ENCODE measurements at places on chromosomes 6 and 20.

DNA sequence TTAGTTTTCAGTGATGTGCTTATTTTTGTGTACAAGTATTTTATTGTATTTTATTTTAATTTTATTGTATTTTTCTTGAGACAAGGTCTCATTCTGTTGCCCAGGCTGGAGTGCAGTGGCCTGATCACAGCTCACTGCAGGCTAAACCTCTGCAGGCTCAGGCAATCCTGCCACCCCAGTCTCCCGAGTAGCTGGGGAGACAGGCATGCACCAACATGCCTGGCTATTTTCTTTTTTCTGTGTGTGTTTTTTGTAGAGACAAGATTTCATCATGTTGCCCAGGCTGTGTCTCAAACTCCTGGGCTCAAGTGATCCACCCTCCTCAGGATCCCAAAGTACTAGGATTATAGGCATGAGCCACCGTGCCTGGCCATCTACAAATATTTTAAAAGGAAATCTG is 146.3 kb downstream of the MANEA start:
- H3K27me3 ChIP-seq: no peaks in the 10 kb centered on the region
- no peaks in the 10 kb centered on the region for H3K4me1 ChIP-seq
- DNase-seq: no peak
- H3K4me3 ChIP-seq: no peak overlapping the region
- no peak overlapping the region for H3K27ac ChIP-seq

DNA sequence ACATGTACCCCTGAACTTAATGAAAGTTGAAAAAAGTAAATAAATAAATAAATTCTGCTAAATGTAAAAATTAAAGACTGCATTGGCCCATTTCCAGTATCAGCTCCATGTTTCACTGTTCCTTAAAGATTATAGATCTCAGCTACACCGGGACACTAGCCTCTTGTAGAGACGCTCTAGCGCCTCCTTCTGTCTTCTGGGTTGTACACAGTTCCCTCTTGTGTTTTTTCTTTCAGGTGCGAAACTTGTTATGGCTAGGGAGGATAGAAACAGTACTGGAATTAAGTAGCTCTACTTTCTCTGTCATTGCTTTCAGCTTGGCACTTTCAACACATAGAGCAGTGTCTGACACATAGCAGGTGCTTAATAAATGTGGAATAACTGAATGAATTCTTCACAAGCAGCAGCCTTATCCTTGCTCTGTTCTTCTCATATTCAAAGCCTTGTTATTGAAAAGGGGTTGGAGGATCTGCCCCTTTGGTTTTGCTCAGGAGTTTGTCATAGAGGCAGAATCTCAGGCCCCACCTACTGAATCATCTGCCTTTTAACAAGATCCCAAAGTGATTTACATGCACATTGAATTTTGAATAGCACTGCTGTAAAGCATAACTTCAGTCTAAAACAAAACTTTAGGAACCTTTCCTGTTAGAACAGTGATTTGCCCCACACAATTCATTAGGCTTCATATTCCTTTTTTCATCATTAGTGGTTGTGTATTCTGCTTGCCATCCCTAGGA is 92.3 kb downstream of the FIG4 start:
- H3K4me3 ChIP-seq: no peak overlapping the region
- H3K36me3 ChIP-seq: peaks cover 37% of the 10 kb centered on the region
- peaks cover 7% of the 10 kb centered on the region for H3K4me1 ChIP-seq
- DNase-seq: no peak
- no peaks in the 10 kb centered on the region for H3K27me3 ChIP-seq

GRCh38 chr6:87574237-87574804 is 15.5 kb downstream of the RARS2 start:
- peaks cover 19% of the 10 kb centered on the region for H3K36me3 ChIP-seq
- no peak for DNase-seq
- H3K4me3 ChIP-seq: peak overlapping the region; percentile 0
- no peak overlapping the region for H3K27ac ChIP-seq
- no peaks in the 10 kb centered on the region for H3K27me3 ChIP-seq
- H3K4me1 ChIP-seq: peaks cover 28% of the 10 kb centered on the region

GRCh38 chr6:87925373-87926060 is 122.1 kb upstream of the SPACA1 start:
- peak overlapping the region; percentile 95 for H3K27ac ChIP-seq
- peak; percentile 72 for DNase-seq
- no peak overlapping the region for H3K4me3 ChIP-seq
- no peaks in the 10 kb centered on the region for H3K27me3 ChIP-seq

- H3K27ac ChIP-seq: no peak overlapping the region
- no peak overlapping the region for H3K4me3 ChIP-seq
- no peaks in the 10 kb centered on the region for H3K36me3 ChIP-seq
- no peak for DNase-seq
- H3K27me3 ChIP-seq: no peaks in the 10 kb centered on the region
- peaks cover 2% of the 10 kb centered on the region for H3K4me1 ChIP-seq
Measured at GRCh38 chr6:13139119-13139518, 189.2 kb downstream of the TBC1D7 start.

DNA sequence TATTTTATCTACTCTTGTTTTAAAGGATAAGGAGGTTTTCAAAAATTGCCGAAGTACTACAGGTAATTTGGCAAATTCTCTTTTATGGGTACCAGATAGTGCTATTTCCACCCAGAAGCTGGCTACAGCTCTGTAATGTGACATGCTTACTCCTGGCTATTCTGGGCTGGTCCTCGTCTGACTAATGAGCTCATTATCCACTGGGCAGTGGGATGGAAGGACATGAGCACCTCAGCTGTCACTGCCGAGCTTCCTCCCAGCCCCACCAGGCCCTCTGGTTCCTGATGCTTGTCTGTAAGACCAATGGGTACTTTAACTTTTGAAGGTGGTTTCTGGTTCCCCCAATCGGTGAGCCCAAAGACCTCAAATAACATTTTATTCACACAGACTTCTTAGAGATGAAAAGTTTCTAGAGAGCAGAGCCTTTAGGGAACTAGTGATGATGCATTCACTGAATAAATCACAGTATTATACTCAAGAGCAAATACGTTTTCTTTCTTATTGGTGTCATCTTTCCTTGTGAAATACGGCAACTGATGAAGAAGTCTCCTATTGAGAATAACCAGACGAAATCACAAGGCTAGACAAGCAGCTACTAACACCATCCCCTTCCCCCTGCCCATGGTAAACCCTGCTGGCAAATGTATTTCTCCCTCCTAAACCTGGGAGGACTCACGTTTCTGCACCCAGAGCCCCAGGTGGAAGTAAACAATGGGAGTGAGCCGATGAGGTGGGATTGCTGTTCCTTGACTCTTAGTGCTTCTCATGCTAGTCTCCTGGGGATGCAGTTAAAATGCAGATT is 80.8 kb downstream of the SLC22A3 start:
- peaks cover 7% of the 10 kb centered on the region for H3K4me1 ChIP-seq
- peaks cover 13% of the 10 kb centered on the region for H3K27me3 ChIP-seq
- no peak overlapping the region for H3K27ac ChIP-seq
- DNase-seq: no peak
- peaks cover 1% of the 10 kb centered on the region for H3K36me3 ChIP-seq

- no peak overlapping the region for H3K4me3 ChIP-seq
- no peak overlapping the region for H3K27ac ChIP-seq
- H3K36me3 ChIP-seq: no peaks in the 10 kb centered on the region
- peaks cover 1% of the 10 kb centered on the region for H3K27me3 ChIP-seq
Measured at GRCh38 chr20:23546435-23547144, 21.7 kb downstream of the CST9L start.

- H3K27ac ChIP-seq: peak within 1 kb of the TSS; percentile 16
- H3K4me3 ChIP-seq: peak within 1 kb of the TSS; percentile 75
- H3K36me3 ChIP-seq: no peaks in the 10 kb centered on the region
Measured at GRCh38 chr20:2800521-2801285, at the start of gene CPXM1. CPXM1 (minus strand) TSS chr20:2800627; CDS start chr20:2800572, 55 bp downstream.

DNA sequence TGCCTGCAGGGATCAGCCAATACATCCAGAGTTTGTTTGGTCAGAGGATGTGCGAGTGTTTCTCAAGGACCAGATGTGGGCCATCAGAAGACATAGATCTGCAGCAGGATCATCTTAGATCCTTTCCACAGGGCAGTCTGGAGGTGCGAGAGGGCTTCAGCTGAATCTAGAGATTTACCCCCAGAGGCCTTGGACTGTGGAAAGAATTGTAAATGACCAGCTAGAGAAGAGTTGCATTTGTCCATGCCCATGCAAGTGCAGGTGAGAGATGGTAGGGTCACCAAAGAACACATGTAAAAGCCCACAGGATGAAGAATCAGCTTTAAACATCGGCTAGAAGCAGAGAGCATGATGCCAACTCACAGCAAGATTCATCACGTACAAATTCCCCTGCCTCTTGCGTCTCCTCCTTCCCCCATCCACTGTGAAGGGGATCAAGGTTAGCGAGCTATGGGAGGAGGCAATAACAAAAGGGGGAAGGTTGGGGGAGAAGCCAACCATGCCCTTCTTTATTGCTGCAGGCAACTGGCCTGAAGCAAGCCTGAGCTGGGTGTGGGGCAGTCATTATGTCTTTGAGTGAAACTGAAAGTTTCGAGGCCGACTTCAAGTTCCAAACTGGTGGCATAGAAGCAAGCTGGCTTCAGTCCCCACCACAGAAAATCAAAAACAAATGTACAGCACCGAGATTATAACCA is 83.5 kb downstream of the SCML4 start:
- no peak for DNase-seq
- no peaks in the 10 kb centered on the region for H3K27me3 ChIP-seq
- H3K4me1 ChIP-seq: peaks cover 31% of the 10 kb centered on the region
- peak overlapping the region; percentile 89 for H3K27ac ChIP-seq
- peaks cover 39% of the 10 kb centered on the region for H3K36me3 ChIP-seq
- peak overlapping the region; percentile 86 for H3K4me3 ChIP-seq

GRCh38 chr6:4950836-4951533 is 52.9 kb downstream of the RPP40 start:
- H3K4me3 ChIP-seq: no peak overlapping the region
- H3K27me3 ChIP-seq: no peaks in the 10 kb centered on the region
- peaks cover 35% of the 10 kb centered on the region for H3K36me3 ChIP-seq
- no peak overlapping the region for H3K27ac ChIP-seq
- DNase-seq: no peak

DNA sequence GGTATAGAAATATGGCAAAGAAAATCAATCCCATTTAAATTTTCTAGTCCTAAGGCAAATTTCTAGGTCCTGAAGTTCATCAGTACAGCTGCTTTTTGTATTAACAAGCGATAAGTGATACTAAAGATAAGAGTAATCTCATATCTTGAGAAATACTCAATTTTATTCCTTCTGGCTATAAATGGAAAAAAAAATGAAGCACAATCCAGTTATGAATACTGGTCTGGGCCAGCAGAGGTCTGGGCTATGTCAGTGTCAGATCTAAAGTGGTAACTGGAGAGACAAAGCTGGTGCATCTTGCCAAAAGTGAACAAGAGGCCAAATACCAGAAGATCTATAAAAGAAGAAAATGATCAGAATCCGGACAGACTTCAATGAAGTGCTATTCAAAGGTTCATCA is 126.4 kb downstream of the FUT9 start:
- no peaks in the 10 kb centered on the region for H3K4me1 ChIP-seq
- no peaks in the 10 kb centered on the region for H3K36me3 ChIP-seq
- no peak overlapping the region for H3K27ac ChIP-seq
- no peak for DNase-seq
- no peak overlapping the region for H3K4me3 ChIP-seq

DNA sequence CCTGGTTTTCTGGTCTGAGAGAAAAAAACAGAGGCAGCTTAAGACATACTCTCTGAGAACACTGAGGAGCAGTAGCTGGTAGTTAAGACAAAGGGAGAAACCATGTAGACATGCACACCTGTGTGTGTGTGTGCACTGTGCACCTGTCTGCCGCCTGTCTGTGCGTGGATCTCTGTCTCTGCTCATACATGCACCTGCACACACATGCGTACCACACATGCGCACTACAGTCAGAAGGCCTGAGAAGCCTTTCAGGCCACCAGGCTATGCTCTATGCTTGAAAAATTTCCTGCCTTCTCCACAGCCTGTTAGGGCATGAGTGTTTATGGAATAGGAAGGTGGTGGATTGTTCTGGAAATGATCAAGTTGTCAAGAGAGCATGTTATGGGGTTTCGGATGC is 103.5 kb downstream of the CDH4 start:
- no peak overlapping the region for H3K27ac ChIP-seq
- H3K27me3 ChIP-seq: no peaks in the 10 kb centered on the region
- no peak overlapping the region for H3K4me3 ChIP-seq
- no peak for DNase-seq

DNA sequence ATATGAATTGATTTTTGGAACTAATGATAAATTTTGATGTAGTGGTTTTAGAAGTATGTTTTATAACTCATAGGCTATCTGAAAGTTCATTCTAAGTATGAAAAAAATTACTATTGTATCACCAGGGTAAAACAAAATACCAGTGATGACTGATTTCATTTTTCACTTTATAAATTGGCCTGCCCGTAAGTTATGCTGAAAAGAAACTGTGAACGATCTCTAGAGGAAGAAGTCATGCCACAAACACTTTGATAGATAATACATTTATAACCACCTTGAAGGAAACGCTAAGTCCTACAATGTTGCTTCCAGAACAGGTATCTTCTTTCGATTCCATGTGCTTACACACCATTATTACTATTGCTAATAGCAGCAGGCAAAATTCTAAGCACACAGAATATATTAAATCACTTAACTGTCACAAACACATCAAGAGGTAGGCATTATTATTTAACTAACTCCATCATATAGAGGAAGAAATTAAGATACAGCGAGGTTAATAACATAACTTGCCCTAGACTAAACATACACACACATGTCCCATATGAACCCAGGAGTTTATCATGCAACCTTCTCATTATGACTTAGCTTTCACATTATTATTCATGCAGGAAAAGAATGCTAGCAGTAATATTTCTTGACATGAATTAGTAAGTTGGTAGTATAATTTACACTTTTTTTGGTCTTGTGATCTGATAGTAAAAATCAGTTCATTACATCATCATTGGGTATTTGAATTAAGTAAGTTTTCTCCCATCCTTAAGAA is 44.7 kb downstream of the RGS17 start:
- H3K4me1 ChIP-seq: no peaks in the 10 kb centered on the region
- H3K36me3 ChIP-seq: no peaks in the 10 kb centered on the region
- no peak overlapping the region for H3K27ac ChIP-seq
- peaks cover 2% of the 10 kb centered on the region for H3K27me3 ChIP-seq
- DNase-seq: no peak

- peak overlapping the region; percentile 86 for H3K4me3 ChIP-seq
- no peaks in the 10 kb centered on the region for H3K27me3 ChIP-seq
- no peak for DNase-seq
- H3K27ac ChIP-seq: peak overlapping the region; percentile 90
- H3K4me1 ChIP-seq: peaks cover 36% of the 10 kb centered on the region
Measured at GRCh38 chr20:46089167-46089416, 670 bp downstream of the NCOA5 start.

DNA sequence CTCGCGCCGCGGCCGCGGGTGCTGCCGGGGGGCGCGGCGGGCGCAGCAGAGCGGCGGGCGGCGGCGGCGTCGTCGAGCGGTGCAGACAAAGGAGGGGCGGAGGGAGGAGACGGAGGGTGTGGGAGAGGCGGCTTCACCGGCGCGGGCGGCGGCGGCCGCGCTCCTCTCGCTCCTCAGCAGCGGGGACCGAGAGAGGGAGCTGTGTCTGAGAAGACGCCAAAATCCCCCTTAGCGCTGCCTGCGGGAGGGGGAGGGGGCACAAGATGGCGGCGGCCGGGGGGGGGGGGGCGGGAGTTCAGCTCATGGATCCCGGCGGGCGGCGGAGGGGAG is 296 bp downstream of the ADNP start:
- no peaks in the 10 kb centered on the region for H3K27me3 ChIP-seq
- peaks cover 17% of the 10 kb centered on the region for H3K36me3 ChIP-seq
- peak overlapping the region; percentile 82 for H3K4me3 ChIP-seq
- peaks cover 18% of the 10 kb centered on the region for H3K4me1 ChIP-seq
- DNase-seq: no peak

Data from memory B cell (primary cell).